Gastroesophageal sphincter (tissue), 4 donors: ENCODE measurements at places on chromosomes 4 and X. TPM values are rescaled to one million over a fixed set of nuclear protein-coding genes. Genes with fewer than 3 reads are reported as not detected.

TEX13D gene
- not detected for total RNA-seq

GPR173 gene
- total RNA-seq: 0.94 TPM

DNA sequence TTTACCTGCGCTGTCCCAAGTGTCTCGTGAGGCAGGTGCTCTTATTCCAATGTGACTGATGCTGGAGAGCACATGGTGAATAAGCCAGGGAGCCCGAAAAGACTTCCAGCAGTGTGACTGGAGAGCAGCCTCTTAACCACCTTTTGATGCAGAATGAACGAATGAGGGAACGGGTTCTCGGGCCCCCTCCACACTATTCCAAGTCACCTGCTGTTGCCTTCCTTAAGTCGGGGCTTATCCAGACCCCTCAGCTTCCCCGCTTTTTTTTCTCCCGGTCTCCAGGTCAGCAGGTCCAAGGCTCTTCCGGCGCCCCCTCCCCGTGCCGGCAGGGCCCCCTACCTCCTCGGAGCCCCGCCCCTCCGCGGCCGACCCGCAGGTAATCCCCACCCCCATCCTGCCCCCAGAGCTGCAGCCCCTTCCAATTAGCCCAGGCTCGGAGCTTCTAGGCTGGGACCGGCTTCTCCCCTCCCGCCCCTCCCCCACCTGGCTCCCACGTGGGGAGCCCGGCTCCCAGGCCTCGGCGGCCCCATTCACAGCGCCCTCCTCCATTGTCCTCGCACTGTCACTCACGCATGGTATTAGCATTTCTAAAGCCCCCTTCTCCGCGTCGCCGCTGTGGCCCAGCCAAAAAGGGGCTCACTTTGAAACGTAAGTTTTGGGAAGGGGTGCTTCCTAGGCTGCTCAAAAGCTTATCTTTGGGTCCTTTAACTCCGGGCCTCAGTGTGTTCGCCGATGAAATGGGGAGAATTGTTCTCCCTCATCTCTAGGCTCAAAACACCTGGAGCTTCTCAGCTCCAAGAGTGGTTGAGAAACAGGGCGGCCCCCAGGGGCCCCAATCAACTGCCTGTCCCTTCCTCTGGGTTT lies 56.2 kb upstream of the PJA1 start:
- no peak for ATAC-seq

C1QTNF7 gene
- 37.8 TPM for total RNA-seq

- no peak for ATAC-seq
Observed at GRCh38 chrX:134548257-134549201, 88.6 kb downstream of the HPRT1 start.

DNA sequence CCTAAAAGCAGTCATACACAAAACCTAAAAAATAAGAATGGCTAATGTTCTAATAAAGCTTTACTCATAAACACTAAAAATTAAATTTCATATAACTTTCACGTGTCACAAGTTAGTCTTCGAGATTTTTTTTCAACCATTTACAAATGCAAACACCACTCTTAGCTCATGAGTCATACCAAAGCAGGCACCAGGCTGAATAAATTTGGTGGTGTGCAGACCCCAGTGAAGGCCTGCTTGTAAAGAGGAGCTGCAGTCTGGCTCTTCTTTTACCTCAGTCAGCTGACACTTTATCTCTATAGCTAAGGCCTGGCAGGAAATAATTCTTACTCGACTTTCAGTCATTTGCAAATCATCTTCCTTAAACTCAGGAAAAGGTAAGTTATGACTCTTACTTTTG lies 37.4 kb downstream of the CLOCK start:
- ATAC-seq: no peak

DNA sequence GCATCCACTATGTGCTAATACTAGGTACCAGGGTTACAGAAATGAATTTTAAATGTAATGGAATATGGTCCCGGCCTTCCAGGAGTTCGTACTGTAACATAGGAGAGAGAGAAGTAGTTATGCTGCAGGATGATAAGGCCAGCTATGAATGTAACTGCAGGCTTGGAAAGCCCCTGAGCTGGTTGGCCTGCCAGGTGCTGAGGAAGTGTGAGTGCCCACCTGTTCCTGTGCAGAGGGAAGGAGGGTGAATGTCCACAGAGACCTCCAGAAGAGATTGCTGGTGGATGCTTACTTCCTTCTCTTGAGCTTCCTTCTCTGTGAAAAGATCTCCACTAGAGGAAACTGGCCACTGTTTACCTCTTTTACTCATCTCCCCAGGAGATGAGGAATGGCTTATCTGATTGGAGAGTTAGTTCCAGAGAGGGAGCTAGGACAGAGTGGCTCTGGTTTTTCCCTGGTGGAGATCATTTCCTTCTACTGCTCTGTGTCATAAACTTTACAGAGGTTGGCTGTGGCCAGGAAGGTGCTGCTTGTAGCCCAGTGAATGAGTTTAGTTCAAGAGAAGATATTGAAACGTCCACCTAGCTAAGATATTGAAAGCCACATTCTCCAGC lies 114.0 kb upstream of the LNX1 start:
- no peak for ATAC-seq

DNA sequence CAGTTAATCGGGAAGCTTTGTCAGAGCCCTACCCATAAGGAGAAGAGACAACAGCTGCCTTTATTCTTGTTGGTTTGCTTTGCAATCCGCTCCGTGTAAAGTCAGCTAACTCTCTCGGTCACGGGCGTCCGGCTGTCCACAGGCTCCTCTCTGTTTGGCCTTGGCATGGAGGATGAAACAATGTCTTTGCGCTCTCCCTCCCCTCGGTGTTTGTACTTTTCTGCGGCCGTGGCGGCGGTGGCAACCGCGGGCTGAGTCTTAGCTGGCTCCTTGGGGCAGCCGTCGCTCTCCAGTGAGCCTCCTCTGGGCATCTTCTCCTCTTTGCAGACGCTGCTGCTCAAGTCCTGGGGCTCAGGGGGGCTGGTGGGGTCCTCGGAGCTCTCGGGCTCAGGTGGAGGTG lies 10.6 kb upstream of the IRAK1 start:
- ATAC-seq: no peak

DNA sequence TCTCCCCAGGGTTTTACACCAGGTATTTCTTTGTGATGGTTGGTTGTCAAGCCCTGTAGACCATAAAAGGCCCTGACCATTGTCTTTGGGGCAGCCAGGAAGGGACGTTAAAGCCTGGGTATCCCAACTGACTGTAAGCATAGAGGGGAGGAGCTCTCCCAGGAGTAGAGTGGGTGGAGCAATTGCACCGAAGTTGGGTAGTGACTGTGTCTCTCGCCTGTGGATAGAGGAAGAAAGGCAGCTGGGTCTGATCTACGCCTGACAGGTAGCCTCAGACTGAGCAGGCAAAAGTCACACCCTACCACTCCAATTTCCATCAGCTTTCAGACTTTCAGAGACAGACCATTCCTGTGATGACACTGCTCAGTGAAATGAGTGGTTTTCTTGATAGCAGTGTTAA lies 123.3 kb downstream of the KLHL8 start:
- no peak for ATAC-seq

DNA sequence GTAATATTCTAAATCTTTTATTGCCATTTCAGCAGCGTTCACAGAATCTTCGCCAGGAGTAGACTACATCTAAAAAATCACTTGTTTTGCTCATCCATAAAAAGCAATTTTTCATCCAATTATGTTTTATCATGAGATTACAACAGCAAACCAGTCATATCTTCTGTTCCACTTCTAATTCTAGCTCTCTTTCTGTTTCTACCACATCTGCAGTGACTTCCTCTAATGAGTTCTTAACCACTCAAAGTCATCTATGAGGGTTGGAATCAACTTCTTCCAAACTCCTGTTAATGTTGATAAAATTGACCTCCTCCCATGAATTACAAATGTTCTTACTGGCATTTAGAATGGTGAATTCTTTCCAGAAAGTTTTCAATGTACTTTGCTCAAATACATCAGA lies 174.4 kb upstream of the BRWD3 start:
- ATAC-seq: no peak

RTL3 gene
- 8.1 TPM for total RNA-seq

FAM184B gene
- not detected for total RNA-seq
